Right lobe of liver (tissue), 6 donors: ENCODE measurements at places on chromosomes 11 and 22. TPM values are rescaled to one million over a fixed set of nuclear protein-coding genes. Genes with fewer than 3 reads are reported as not detected.

The BDNF gene
- 0.27 TPM for total RNA-seq

The CLDN5 gene
- 4.4 TPM for total RNA-seq

The AQP11 gene
- total RNA-seq: 7.7 TPM

The LGALS1 gene
- 187 TPM for total RNA-seq
